ENCODE measurements at places on chromosomes 12 and 14. TPM values are rescaled to one million over a fixed set of nuclear protein-coding genes. Genes with fewer than 3 reads are reported as not detected.

GRCh38 chr14:33349871-33350270 is 411.2 kb downstream of the NPAS3 start:
- no peak for DNase-seq

DNA sequence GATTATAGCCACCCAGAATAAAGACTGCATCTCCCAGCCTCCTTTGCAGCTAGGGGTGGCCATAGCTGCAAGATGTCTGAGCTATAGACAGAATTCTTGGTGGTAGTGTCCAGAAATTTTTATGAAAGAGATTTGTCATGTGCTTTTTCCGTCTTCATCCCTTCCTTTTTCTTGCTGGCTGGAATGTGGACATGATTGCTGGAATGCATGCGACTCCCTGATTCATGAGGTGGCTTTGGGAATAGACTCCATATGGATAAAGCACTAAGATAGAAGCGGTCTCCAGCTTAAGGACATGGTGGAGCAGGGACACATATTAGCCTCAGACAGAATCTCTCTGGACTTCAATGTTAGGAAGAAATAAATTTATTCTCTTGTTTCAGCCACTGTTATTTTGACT is 10.0 kb upstream of the HSPB8 start:
- no peak for DNase-seq

- DNase-seq = no peak
Observed at GRCh38 chr12:66160704-66161103, 9.1 kb downstream of the TMBIM4 start.

TMPRSS12 gene
- not detected for total RNA-seq

GRCh38 chr12:22467190-22467589 is 77.2 kb downstream of the C2CD5 start:
- no peak for DNase-seq

GRCh38 chr12:946631-947030 is 2.9 kb downstream of the RAD52 start:
- peak; percentile 17 for DNase-seq

DNA sequence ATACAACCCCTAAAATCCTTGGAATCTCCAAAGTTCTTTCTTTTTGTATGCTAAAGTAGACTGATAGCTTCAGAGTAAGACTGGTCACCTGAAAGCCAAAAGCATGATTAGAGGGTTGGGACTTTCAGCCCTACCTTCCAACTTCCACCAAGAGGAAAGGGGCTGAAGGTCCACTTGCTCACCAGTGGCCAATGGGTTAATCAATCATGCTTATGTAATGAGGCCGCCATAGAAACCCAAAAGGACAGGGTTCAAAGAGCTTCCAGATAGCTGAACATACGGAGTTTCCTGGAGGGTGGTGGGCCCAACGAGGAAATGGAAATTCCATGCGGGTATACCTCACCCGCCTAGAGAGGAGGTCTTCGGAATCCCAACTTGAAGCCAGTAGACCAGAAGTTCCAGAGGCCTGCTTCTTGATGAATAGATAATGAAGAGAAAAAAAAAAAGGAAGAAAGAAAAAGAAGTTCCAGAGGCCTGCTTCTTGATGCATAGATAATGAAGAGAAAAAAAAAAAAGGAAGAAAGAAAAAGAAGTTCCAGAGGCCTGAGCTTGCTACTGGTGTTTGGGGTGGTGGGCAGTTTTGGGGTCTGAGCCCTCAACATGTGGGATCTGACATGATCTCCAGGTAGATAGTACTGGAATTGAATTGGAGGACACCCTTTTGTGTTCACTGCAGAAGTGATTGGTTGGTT is 11.2 kb upstream of the BTG1 start:
- no peak for DNase-seq

- no peak for DNase-seq
Observed at GRCh38 chr12:89838833-89839232, 130.2 kb upstream of the ATP2B1 start.
